ENCODE measurements at places on chromosomes 6 and 20.

DNA sequence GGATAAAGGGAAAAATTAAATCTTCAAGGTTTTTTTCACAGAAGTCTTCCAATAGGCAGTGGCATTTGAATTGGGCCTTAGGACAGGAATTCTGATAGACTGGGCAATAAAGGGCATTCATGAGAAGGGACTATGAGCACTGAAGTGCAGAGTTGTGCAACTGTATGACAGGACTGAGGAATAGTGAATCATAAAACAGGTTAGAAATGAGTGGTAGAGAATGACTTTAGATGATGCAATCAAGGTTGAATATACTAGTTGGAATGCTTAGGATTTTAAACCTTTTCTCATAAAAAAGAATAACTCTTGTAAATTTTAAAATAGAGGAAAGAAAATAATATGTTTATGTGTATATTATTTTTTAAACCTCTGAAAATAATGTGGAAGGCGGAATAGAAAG is 944.7 kb downstream of the PHF3 start:
- no peak for DNase-seq

DNA sequence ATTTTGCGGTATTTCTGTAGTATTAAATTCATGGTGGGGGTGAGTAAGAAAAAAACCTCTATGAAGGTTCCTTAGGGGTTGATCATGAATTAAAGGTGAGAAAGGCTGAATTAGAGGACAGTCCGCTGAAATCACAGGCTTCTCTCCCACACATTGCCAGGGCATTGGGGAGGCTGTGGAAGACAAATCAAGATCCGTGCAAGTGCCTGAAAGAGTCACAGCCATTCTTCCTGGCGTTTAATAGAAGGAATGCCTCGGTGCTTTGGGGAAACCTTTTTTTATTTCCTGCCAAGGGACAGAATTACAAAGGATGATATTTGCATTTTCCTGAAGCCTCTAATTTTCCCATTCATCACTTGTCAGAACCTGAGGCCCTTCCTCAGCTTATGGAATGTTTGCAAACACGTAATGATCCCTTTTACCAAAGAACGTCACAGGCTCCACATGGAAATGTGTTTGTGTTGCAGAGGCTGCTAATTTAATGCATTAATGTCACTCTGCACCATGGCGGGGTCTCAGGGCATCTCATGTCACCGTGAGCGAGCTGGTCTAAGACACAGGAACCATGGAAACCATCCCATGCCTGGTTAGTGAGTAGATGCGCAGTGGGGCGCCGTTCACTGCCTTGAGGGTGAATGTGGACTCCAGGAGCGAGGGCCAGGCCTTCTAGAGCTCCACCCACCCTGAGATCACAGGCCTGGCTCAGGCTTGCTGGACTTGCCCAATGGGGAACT is 185.9 kb upstream of the SULF2 start:
- no peak for DNase-seq

GRCh38 chr20:54416770-54417169 is 58.6 kb upstream of the DOK5 start:
- DNase-seq: no peak

- DNase-seq: no peak
Measured at GRCh38 chr6:40054602-40055001, 120.3 kb upstream of the MOCS1 start.

DNA sequence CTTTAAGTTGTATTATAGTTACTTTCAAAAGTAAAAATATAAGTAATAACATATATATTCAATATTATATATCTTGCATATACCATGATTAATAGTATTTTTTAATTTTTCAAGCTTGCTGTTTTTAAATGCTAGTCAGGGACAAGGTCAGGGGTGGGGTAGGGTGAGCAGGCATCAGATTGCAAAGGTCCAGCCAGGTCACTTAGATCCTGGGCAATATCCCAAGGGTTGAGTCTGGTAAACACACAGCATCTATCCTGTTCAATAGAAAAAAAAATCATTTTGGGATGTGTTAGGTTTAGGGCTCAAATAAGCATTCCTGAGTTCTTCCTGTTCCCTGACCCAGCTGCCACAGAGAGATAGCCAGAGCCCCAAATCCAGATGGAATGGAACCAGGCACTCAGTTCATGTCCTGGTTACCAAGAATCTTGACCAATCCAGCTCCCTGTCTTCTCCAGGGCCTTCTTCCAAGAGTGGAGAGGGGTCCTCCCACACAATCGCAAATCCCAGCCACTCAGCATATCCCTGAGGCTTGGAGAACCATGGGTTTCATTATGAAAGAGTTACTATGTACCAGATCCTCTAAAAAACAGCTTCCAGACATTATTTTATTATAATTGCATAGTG is 134.9 kb upstream of the TOP1 start:
- no peak for DNase-seq

- no peak for DNase-seq
Measured at GRCh38 chr6:160926281-160927276, 65.0 kb upstream of the MAP3K4 start.

DNA sequence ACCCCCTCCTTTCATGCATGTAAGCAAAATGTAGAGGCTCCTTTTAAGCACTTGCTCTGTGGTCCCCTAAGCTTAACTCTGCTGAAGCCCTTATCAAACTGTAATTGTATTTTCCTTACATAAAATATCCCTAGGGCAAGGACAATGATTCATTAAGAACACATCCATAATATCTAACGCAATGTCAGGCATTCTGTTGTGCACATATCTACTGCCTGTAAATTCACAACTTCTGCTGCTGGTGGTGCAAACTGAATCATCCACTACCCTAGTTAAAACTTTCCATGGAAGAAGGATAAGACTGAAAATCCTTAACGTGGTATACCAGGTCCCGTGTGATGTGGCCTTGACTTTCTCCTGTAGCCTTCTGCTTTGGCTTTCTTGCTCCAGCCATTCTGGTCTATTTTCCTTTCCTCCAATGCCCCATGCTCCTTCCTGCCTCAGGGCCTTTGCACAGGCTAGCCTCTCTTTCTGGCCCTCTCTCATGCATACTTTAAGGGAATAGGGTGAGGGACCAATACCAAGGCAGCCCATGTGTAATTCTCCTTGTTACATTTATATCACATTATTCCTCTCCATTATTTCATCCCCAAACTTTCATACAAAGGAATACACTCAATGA is 113.6 kb upstream of the ZFP64 start:
- DNase-seq: no peak

DNA sequence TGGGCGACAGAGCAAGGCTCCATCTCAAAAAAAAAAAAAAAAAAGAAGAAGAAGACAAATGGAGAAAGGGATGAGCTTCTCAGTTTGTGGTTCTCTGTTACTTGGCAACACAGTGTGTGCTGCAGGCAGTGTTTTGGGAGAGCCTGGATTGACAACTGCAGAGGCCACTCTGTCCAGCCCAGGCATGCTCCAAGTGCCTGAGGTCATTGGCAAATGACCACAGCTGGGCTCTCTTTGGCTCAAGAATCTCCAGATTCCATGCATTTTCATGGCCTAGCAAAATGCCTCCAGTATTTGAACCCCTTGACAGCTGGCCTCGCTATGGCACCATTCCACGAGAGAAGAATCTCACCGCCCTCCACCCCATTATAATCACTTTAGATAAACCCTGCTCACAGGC is 126.2 kb downstream of the ANKRD60 start:
- DNase-seq: no peak

DNA sequence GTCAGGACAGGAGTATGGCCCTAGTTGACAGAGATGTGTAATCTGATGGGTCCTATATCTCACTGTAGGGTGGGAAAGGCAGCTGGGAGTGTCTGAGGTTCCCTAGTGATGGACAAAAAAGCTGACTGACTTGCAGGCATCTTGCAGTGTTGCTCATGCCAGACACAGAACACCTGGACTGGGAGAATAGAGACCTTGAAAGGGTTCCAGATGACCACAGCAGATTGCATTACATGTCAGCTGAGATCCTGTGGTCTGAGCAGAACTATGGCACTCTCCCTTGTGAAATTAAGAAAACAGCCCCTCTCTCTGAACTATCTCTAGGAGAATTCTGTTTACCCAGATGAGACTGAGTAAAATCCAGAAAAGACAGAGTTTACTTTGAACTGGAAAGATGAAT is 212.6 kb upstream of the MAN1A1 start:
- DNase-seq: no peak

DNA sequence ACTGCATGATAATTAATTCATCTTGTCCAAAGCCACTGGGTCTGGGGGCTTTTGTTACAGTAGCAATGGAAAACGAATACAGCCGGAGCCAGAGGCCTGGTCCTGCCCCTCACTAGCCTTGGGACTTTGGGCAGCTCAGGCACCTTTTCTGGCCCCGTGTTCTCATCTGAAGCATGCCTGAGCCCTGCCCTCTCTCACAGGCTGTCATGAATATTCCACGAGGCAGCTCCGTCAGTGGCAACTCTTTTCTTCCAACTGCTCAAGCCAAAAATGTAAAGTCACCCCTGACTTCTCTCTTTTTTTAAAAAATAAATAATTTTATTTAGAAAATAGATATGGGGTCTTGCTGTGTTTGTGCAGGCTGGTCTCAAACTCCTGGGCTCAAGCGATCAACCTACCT is 5.3 kb downstream of the BNIP5 start:
- DNase-seq: no peak

DNA sequence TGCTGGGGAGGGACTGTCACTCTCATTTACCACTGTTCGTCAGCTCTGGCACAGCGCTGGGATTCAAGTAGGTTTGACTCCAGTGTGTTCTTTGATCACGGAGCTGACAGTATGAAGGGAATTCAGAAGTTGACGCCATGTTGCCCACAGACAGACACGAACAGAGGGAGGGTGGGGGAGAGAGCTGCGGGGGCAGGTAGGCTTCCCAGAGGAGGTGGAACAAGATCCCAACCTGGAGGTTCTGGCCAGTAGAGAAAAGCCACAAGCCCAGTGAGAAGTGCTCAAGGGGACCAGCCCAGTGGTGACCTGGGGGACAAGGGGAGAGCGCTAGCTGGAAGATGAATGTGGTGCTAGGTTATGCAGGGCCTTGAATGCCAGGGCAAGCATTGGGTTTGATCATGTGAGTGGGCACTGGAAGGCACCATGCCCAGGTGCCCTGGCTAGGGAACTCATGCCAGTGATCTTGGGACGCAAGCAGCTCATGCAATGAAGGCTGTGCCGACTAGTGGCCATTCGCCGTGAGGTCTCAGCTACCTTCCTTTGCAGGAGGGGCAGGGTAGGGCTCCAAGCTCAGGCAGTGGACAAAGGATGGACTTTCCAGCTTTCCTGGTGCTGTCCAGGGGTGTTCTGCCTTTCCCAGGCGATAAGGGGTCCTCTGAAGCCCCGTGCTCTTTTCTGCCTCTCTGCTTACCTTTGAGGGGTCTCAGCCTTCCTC is 50.4 kb upstream of the APCDD1L start:
- DNase-seq: no peak

DNA sequence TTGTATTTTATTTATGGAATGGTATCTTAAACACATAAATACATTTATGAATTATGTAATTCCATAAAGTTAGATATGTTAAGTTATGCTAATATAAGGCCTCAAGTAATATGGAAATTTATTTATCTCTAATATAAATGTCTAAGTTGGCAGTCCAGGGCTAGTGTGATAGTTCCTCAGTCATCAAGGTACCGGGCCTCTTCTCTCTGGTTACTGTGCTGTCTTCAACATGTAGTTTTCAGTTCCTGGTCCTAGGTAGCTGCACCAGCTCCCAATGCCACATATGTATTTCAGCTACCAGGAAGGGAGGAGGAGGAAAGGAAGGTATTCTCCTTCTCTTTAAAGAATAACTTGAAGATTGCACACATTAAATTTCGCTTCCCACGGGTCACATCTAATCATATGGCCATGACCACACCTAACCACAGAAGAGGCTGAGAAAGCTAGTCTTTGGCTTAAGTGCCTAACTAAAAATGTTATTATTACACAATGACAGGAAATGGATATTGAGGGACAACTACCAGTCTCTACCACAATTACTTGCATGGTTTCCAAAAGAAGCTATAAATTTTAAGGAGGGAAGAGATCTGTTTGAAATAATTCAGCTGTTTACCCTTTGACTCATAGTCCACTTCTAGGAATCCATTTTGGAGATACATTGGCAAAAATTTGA is 68.6 kb downstream of the BCKDHB start:
- no peak for DNase-seq

GRCh38 chr6:155340464-155341129 is 26.3 kb upstream of the TFB1M start:
- no peak for DNase-seq

- DNase-seq: no peak
Measured at GRCh38 chr6:111773501-111774345, 99.5 kb downstream of the FYN start.

DNA sequence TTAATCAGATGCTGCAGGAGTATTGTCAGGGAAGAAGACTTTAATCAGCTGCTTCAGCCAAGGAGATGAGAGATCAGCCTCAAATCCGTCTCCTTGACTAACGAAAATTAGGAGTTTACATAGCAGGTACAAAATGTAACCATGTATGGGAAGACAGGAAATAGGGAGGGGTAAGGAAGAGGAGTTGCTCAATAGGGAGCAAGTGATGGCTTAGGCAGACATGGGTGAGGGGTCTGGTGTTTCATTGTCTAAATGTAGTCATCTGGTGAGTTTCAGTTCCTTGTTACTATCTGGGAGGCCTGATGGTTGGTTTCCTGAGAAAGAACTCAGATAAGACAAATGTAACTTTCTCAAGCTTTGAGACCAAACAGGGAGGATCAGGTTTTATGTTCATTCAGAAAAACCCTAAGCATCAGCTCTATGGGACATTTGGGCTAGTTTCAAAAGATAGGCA is 217.3 kb upstream of the SULF2 start:
- DNase-seq: peak; percentile 18

- DNase-seq: peak; percentile 42
Measured at GRCh38 chr6:11172501-11173327, 59.8 kb downstream of the NEDD9 start.

- DNase-seq: no peak
Measured at GRCh38 chr6:151962246-151962846, 154.9 kb downstream of the ESR1 start.

DNA sequence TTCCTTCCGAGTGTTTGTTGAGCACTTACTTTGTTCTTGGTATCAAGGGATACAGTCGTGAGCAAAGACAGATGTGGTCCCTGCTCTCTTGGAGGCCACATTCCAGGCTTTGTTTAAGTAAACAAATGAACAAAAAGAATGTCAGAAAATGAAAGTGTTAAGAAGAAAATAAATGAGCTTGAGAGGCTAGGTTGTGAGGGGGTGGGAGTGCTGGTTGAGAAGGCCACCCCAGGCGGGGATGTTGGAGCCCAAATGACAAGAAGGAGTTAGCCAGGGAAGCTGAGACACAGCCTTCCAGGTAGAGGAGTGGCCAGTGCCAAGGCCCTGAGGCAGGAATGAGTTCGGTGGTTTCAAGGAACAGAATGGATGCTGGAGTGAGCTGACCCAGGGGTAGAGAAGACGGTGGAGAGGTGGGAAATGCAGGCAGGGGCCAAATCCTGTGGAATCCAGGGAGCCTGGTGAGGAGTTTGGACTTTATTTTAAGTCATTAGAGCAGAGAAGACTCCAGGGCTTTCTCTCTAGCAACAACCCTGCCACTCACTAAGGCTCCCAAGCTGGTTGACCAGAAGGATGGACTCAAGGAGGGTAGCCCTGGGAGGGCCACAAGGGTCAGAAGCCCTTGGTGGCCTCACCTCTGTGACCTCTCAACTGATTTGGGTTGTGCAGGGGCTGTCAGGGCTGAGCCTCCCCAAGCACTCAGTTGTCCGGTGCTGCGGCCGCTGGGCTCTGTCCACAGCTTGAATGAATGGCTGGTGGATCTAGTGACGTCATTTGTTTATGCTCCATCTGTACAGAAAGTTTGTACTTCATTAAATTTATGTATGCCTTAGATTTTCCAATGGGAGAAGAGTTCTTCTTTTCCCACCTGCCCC is 66.0 kb upstream of the STX16 start:
- no peak for DNase-seq

- no peak for DNase-seq
Measured at GRCh38 chr6:2140438-2141128, 104.8 kb downstream of the GMDS start.

All from globus pallidus (tissue), 1 donor.